RPMI7951 (cell line): ENCODE measurements at places on chromosomes 6 and 20. TPM values are rescaled to one million over a fixed set of nuclear protein-coding genes. Genes with fewer than 3 reads are reported as not detected.

GRCh38 chr6:46136831-46137230 is 7.0 kb downstream of the ENPP4 start:
- DNase-seq: no peak

- DNase-seq: no peak
Measured at GRCh38 chr6:133591275-133591674, 297.6 kb upstream of the TCF21 start.

GRCh38 chr6:150353445-150353844 is 15.4 kb upstream of the IYD start:
- no peak for DNase-seq

Gene PDYN
- not detected in 2 replicates for total RNA-seq

DNA sequence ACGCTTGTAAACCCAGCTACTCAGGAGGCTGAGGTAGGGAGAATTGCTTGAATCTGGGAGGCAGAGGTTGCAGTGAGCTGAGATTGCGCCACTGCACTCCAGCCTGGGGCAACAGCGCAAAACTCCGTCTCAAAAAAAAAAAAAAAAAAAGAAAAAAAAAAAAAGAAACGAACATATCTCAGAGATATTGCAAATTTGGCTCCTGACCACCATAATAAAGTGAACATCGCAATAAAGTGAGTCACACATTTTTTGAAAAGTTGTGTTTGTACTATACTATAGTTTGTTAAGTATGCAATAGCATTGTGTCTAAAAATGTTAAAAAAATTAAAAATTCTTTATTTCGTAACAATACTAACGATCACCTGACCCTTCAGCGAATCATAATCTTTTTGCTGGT is 13.3 kb downstream of the RSPH9 start:
- DNase-seq: no peak

Gene CLPSL1
- total RNA-seq: not detected in 2 replicates

Gene GLP1R
- total RNA-seq: not detected in 2 replicates

Gene PAX1
- total RNA-seq: not detected in 2 replicates

DNA sequence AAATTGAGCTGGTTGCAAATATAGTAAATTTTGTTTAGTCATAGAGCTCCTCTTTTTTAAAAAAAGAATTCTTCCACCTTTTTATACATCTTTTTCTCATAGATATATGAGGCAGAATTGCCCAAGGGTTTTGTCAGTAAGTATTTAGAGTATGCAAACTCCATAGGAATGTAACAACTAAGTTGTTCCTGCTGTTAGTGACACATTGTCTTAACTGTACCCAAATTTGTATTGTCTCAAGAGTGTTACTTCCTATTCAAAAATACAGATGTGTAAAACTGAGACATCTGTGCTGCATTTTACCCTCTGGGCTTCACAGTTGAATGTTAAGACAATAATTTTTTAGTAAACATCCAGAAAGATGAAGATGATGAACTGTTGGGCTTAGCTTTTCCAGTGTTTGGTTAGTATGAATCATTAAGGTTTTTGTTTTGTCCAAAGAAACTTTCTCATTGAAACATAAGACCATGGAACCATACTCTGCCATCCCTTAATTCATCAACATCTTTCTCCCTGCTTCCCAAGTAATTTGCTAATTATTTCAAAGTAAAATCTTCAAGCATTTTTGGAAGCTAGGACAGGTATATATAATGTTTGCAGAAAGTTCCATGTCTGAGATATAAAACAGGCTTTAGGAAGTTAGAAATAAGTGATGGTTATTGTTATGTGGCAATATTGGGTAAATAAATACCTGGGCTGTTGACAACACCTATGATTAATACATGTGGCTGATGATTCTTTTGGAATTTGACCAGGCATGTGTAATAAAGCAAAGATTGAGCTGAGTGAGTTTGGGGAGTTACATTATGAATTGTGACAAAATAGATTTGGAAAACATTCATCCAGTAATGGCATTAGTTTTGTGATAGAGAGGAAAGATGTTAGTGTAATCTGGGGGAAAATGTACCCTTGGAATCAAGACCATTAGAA is 11.2 kb downstream of the OGFRL1 start:
- peak; percentile 6 for DNase-seq

DNA sequence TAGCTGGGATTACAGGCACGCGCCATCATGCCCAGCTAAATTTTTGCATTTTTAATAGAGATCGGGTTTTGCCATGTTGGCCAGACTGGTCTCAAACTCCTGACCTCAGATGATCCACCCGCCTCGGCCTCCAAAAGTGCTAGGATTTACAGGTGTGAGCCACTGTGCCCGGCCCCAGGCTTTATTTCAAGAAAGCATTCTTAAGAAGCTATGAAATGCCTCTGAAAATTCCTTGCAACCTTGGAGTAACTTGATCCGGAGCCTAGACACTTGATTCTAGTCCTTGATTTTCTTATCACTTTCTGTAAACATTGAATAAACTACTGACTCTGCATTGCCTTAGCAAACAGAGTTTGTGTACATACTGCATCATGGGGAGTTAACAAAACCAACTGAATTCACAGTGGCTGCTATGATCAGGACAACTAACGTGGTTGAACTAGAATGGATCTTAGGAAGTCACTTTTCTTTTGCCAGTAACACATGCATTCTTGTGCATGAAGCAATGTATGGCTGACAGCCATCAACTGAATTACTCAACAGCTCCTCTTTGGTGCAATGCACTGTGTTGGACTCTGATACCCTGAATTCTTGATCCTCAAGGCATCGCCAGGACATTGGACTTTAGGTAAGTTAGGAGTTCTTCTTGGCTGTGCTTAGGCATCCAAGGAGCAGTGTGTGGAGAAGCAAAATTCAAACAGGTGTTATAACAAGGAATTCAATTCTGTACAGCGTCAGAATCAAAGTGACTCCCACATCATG is 102.8 kb upstream of the TMEM170B start:
- DNase-seq: peak; percentile 45

DNA sequence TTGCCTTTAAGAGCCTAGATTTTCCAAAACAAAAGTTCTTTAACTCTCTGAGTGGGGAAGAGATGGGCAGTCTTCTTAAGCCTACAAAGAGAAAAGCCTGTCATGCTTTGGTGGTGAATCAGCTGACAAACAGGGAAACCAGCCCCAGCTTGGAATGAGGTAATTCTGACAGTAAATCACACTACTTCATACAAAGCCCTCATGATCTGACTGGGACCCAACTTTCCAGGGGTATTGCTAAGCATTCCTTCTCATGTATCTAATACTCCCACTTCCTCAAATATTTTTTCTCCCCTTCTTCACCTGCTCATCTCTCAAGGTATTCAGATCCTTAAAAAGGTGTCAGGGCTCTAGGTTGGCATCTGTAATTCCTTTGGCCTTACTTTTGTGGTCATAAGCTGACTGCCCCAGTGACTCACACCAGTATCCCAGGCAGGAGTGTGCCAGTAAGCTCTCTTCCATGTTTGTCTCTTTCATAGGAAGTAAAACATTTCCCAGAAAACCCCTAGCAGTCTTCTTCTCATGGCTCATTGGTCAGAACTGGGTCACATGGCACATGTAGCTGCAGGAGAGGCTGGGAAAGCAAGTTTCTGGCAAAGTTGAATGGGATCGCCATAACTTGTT is 15.0 kb upstream of the TBC1D22B start:
- DNase-seq: peak; percentile 95

DNA sequence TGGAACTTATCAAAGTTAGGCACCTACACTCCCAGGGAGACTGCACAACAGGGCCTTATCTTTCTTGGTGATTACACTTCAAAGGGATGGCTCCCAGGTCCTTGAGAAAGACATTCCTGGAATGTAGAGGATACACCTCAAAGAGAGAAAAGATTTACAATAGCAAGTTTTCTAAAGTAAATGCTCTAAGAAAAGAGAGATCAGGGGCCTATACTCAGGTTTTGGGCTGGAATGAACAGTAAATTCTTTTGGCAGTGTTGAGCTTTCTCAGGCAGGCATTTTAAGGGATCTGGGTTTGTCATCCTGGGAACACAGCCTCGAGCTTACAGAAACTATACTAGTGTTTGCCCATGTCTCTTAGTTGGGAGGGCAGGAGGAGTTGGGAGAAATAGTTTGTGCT is 31.7 kb upstream of the ME1 start:
- no peak for DNase-seq

DNA sequence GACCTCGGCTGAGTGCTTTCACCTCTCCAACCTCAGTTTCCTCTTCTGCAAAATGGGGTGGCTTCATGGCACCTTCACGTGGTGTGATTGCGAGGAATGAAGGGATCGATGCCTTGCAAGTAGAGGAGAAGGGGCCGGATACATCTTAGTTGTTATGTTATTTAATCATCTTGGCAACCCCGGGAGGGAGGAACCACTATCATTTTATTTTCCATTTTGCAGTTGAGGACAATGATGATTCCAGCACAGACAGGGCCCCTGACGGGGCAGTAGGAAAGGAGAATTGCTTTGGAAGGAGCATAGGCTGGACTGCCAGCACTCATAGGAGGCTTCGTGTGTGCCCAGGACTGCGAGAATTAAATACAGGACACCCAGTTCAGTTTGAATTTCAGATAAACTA is 2.5 kb upstream of the PMEPA1 start:
- no peak for DNase-seq

- DNase-seq: no peak
Measured at GRCh38 chr6:13044896-13045295, 283.4 kb downstream of the TBC1D7 start.

DNA sequence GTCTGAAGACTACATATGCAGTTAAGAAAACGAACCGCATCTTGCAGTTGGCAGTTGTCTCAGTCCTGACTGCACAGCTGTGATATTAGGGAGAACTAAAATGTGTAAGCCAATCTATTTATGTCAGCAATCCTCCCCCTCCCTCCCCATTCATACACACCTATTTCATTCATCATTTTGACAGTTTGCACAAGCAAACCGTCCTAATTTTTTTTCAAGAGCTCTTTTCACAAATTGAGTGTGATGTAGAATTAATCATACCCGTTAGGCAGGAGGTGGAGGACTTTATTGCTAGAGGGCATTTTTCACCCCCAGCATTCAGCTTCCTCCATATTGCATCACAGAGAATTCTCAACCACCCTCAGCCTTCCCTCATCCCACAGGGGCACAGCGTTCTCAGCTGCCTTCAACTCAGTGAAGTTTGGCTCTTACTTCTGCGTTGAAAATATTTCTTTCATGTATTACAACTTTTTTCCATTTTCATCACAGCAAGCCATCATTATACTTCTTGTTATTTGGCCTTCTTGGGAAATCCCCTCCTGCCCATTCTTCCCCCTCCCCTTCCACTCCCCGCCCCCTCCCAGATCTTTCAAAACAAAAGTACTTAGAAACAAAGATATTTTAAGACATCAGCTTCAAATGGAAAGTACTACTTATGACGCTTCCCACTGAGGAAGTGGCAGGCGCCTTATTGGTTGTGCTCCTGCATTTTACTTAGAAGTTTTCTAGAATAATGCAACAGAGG is 37.5 kb downstream of the NOX3 start:
- peak; percentile 84 for DNase-seq

DNA sequence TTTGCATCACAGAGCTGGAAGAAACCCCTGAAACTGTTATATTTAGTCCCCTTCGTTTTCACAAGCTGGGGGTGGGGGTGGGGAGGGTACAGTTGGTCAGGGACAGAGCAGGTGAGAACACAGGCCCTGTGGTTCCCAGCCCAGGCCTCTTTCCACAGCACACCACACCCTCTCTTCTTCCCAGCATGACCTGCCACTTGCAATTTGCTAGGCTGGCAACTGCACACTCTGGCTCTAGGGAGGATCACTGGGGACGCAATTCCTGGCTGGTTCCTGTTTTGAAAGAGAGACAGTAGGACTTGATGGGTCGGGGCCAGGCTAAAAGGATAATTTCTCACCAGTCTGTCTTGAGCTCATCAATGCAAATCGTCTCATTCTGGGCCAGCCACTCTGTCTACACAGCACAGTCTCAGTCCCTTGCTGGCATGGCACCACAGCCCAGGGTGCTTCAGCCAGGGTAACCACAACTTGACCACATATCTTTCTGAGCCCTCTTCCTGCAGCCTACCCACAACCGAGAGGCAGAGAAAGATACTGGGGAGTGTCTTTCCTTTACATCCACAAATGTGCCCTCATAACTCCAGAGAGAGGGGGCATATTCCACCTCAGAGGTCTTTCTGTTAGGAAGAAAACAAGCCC is 41.7 kb upstream of the EMILIN3 start:
- DNase-seq: peak; percentile 73

- DNase-seq: peak; percentile 18
Measured at GRCh38 chr6:33091957-33092356, 16.2 kb downstream of the HLA-DPB1 start.

GRCh38 chr6:128161839-128162238 is 261.0 kb upstream of the THEMIS start:
- no peak for DNase-seq

- DNase-seq: peak; percentile 47
Measured at GRCh38 chr20:22312744-22313346, 271.5 kb downstream of the FOXA2 start.

GRCh38 chr6:144722925-144723324 is 437.8 kb downstream of the UTRN start:
- no peak for DNase-seq

Gene EYA4
- total RNA-seq: not detected in 2 replicates

DNA sequence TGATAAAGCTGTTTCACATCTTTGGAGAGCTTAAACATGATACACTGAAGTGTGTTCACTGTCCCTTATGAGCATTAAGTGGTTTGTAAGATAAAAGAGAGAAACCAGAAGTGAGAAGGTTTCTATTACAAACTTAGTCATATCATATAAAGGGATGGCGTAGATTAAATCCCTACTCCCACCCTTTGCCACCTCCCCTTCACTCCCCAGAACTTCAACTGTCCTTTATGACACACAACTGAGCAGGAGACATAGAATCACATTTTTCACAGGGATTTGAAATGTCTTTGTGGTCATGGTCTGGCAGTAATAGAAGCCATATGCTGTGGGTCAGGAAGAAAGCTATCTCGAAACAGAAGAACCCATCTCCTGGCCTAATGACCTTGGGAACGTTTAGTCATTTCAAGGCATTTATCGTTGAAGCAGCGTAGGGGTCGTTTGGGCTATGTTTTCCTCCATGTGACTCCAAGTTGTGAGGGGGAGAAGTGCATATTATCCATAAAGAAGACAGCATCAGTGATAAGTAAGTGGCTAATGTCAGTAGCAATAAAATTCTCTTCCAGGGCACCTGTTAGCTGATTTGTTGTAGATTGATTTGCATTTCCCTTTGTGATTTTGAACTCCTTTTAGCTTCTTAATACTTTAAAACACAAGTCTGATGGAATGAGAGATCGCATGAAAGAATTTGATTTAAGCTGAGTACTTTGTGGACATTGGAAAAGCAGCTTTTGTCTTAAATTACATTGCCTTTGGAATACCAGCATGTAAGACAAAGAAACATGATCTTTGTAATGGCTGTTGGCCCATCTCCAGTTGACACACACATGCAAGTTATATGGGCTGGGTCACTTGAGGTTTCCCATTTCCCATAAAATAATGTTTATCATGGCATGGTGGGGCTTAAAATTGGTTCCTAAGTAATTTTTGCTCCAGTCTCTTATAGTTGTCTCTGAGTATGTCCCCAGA is 501.5 kb upstream of the FLRT3 start:
- DNase-seq: peak; percentile 14

GRCh38 chr6:98539741-98540140 is 294.6 kb upstream of the POU3F2 start:
- no peak for DNase-seq

DNA sequence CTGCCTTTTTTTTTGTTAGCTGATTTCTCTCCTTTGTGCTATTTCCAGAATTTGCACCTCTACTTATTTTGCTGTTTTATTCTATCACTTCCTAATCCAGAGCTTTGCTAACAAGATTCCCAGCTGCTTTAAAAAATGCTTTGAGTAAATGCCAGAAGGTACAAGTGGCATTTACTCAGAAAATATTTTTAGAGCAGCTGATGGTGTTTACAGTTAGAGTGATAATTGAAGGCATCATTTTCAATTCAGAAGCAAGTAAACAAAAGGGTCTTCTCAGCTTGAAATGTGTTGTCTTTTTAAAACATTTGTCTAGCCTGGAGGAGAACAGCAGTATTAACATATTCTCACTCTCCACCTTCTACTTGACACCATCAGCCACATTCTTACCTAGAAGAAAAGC is 99.9 kb downstream of the OTOR start:
- no peak for DNase-seq
